ENCODE measurements at places on chromosomes 3 and 15.

- no peak for DNase-seq
These were observed 55.6 kb downstream of the CGGBP1 start for GRCh38 chr3:88003115-88003755.

DNA sequence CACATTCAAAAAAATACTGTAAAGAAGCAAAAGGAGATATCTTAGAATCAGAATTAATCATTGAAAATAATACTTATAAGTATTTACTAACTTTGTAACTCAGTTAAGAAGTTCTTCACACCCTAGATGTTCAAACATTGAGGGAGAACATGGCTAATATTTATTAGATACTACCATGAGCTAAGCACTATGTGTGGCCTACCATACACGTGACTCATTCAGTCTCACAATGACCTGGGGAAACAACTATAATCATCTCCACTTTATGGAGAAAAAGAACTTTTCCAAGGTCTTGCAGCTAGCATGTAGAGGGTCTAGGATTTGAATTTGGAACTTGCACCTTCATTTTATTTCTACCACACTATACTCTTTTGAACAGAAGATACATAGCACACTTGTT lies 361.9 kb upstream of the CFAP20DC start:
- DNase-seq: no peak

- no peak for DNase-seq
These were observed 27.6 kb downstream of the ZNF589 start for GRCh38 chr3:48268381-48268935.

- DNase-seq: no peak
These were observed 66.6 kb upstream of the TOPAZ1 start for GRCh38 chr3:44175070-44175469.

- DNase-seq: no peak
These were observed 20.7 kb upstream of the MYZAP start for GRCh38 chr15:57570994-57571393.

- no peak for DNase-seq
These were observed 25.4 kb downstream of the CYP19A1 start for GRCh38 chr15:51313074-51313393.

GRCh38 chr15:46646490-46646889 lies 1011.7 kb downstream of the SQOR start:
- DNase-seq: no peak

GRCh38 chr15:85492406-85492805 lies 112.0 kb downstream of the AKAP13 start:
- no peak for DNase-seq

- DNase-seq: no peak
These were observed 124.3 kb downstream of the RPLP1 start for GRCh38 chr15:69576948-69577351.

- DNase-seq: no peak
These were observed 42.1 kb upstream of the FGF7 start for GRCh38 chr15:49380912-49381311.

GRCh38 chr3:60192297-60193114 lies 1058.7 kb downstream of the FHIT start:
- DNase-seq: no peak

GRCh38 chr3:115062009-115062408 lies 85.1 kb downstream of the ZBTB20 start:
- DNase-seq: no peak

GRCh38 chr3:106068795-106069194 lies 200.0 kb upstream of the CBLB start:
- no peak for DNase-seq

GRCh38 chr3:79250746-79251145 lies 517.1 kb downstream of the ROBO1 start:
- DNase-seq: no peak

DNA sequence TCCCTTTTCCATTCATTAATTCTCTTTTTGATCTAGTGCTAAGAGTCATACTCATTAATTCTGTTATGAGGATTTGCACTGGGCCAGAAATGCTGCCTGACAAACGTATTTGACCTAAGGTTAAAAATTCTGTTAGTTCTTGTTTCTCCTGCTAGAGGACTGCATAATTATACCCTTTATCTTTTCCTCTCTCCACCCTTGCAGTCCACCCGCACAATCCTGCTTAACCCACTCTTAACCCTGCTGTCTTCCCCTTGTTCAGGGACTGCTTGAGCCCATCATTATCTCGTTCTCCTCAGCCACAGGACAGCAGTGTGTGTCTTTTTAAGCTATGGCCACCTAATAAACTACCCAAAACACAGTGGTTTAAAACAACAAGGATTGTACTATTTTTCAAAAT lies 31.1 kb upstream of the DYNC1LI1 start:
- no peak for DNase-seq

- DNase-seq: no peak
These were observed 22.3 kb upstream of the CFAP161 start for GRCh38 chr15:81111510-81112470.

All from frontal cortex (tissue), 4 donors.